ENCODE measurements at places on chromosomes 7 and 10.
A peak's percentile ranks its signal among the peaks of the same experiment; 100 is the strongest.

- DNase-seq: no peak
Measured at GRCh38 chr10:42955493-42955889, 121.4 kb upstream of the RET start.

GRCh38 chr7:77888998-77889397, 90.4 kb downstream of the PHTF2 start:
- DNase-seq: no peak

- DNase-seq: no peak
Measured at GRCh38 chr7:28835800-28836199, 122.3 kb downstream of the TRIL start.

DNA sequence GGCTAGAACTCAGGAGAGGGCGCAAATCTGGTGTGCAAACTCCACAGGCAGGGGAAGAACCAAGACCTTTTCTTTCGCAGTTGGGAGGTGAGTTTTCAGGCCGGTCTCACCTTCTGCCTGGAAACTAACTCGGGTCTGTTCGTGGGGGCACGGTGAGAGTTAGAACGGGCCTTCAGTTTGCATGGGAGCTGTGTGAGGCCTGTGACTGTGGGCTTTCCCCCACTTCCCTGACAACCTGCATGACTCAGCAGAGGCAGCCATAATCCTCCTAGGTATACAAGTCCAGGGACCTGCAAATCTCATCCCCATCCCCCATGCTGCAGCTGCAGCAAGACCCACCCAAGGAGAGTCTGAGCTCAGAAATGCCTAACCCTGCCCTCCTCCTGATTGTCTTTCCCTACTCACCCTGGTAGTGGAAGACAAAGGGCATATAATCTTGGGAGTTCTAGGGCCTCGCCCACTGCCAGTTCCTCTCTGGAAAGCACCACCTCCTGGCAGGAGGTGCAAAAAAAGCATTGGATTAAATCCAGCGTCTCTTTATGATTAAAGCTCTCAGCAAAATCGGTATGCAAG, 194.9 kb upstream of the ETV1 start:
- no peak for DNase-seq

GRCh38 chr7:108974641-108975040, 405.0 kb downstream of the DNAJB9 start:
- no peak for DNase-seq

- peak; percentile 43 for DNase-seq
Measured at GRCh38 chr7:49850921-49851613, 77.6 kb downstream of the VWC2 start.

GRCh38 chr7:77985232-77985973, 186.8 kb downstream of the PHTF2 start:
- no peak for DNase-seq
